NCI-H1436 treated with DMSO at 0.1 percent for 48 hours (cell line): ENCODE measurements at places on chromosomes 11 and 22.

DNA sequence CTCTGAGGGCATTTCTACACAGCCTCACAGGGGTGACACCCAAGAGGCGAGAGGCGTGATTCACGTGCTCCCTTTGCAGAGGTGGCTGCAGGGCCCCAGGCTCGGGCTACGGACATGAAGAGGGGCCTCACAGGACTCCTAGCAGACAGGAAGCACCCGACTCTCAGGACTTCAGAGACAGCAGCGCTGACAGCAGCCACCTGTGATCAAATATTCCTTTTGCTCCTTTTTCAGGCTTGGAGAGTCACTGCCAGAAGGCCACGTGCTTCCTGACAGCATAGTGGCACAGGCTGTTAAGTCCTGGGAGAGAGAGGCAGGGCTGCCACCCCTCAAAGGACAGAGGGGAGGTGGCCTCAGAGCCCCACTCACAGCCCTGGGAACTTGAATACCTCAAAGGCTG is 348.9 kb downstream of the CADM1 start:
- no peak for DNase-seq

DNA sequence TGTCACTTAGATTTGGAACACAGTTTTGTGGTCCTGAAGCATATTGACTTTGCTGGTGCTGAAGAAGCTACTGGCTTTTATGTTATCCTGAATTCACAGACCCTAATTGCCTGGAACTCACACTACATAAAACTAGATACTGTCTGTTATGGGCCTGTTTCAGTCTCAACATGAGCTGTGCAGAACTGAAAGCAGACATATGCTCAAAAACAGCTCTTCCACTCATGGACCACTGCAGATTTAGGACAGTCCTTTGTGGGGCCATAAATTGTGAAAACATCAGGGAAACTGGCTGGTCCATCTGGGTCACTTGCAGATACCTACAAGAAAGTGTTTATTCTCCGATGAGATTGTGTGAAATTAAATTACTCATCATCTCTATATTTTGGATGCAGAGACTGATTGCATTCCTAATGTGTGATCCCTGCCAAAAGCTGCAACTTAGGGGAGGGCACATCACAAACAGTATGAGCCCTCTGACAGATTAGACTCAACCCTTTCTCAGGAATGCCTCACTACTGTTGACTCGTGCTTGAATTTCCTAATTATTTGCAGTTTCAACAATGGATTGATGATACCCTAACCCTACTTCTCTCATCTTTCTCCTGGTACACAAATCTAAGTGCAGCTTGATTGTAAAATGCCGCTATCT is 10.2 kb upstream of the CLNS1A start:
- DNase-seq: no peak

GRCh38 chr22:33073989-33074418 is 15.8 kb upstream of the SYN3 start:
- no peak for DNase-seq

DNA sequence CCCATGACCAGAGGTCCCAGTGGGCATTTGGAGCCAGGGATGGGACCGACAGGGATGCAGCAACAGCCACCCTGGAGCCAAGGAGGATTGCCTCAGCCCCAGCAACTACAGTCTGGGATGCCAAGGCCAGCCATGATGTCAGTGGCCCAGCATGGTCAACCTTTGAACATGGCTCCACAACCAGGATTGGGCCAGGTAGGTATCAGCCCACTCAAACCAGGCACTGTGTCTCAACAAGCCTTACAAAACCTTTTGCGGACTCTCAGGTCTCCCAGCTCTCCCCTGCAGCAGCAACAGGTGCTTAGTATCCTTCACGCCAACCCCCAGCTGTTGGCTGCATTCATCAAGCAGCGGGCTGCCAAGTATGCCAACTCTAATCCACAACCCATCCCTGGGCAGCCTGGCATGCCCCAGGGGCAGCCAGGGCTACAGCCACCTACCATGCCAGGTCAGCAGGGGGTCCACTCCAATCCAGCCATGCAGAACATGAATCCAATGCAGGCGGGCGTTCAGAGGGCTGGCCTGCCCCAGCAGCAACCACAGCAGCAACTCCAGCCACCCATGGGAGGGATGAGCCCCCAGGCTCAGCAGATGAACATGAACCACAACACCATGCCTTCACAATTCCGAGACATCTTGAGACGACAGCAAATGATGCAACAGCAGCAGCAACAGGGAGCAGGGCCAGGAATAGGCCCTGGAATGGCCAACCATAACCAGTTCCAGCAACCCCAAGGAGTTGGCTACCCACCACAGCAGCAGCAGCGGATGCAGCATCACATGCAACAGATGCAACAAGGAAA is 27.3 kb upstream of the L3MBTL2 start:
- no peak for DNase-seq

- no peak for DNase-seq
These were observed at the start of gene ZFTA for GRCh38 chr11:63768237-63769041. Gene ZFTA, minus strand, starts transcription at chr11:63768775. Its CDS starts 153 bp downstream, at chr11:63768622.

GRCh38 chr11:94049351-94049750 is 28.2 kb downstream of the HEPHL1 start:
- DNase-seq: no peak

DNA sequence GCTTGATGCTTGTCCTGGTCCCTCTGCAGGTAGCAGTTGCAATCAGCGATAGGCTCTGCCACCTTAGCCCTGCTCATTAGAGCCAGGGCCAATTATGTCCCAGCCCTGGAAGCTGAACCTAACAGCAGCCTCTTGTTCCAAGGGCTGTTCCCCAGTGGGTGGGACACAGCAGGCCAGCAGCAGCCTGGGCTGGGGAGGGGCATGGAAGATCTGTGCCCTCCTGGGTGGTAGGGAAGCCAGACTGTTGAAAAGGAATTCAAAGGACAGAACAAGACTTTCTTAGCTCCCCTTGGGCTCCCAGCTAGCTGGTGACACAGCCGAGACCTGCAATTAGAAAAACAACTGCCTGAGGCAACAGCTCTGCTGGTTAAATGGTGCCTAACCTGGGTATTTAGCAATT is 17.4 kb downstream of the DRD2 start:
- DNase-seq: no peak

GRCh38 chr22:27809226-27809603 is 7.7 kb upstream of the MN1 start:
- no peak for DNase-seq

DNA sequence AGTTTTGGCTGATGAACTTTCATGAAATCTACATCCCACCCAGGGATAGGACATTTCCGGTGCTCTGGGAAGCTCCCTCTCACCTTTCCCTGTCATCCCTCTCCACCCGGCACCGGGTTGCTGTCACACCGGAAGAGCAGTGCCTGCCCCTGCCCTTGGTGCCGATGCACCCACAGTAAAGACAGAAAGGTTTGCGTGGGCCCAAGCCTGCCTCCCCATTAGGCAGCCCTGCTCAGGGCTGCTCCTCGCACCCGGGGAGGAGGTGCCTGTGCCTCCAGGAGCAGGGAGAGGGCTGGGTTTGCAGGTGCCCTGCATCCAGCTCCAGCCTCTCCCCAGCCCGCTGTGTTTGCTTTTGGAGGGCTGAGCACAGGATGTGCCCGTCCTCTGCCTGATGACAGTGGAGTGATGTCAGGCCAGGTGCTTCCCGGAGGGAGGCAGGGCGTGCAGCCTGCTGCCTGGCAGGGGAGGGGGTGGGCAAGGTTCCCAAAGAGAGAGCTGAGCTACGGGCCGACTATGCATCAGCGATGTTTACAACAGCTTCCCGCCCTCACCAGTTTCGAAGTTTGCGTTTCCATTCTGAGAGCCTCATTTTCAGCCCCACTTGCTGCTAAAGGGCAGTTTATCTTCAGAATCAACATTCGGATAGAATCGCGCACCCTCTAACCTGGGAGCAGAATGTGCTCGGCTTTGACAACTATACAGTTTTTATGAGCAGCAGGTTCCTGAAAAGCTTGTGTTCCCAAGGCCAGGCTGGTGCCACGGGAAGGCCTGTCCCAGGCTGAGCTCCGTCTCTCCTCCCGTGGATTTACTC is 83.2 kb upstream of the CLDN5 start:
- DNase-seq: peak; percentile 65

GRCh38 chr22:44707752-44708151 is 5.7 kb downstream of the PRR5 start:
- DNase-seq: no peak

DNA sequence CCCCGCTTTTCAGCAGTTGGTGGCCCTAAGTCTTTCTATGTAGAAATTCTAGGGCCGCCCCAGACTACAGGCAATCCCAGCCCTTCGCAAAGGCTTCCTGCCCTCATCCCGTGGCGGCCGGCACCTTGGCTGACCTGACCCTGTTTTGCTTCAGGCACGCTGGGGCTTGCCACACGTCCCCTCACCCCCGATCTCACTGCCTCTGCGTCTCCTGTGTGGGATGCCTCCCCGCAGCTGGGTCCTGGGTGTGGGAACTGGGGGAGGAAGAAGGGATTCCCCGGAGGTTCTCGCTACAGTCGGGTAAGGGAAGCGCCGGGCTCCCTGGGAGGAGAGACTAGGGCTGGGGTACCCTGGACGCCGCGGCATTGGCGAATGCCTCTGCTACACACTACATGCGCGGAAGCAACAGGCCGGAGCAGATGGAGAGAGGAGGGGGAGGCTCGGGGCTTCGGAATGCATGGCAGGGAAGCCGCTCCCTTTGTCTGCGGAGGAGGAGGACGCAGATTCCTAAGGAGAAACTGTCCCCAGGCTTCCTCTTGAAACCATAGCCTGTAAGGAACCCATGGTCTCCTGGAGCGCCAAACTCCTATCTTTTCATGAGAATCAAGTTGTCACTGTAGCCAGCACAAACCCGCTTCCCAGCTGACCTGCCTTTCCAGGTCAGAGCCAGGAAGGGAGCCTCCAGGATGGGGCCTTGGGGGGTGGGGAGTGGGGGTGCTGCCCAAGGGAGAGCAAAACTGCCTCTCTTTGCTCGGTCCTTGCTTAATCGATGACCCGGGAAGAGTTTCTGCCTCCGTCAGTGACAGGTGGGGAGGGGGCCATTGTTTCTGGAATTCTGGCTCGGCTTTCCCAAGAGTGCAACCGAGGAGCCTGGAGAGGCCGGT is 1.4 kb downstream of the DTX4 start:
- DNase-seq: no peak

- no peak for DNase-seq
These were observed 710.3 kb downstream of the KCNA4 start for GRCh38 chr11:29306527-29306926.

DNA sequence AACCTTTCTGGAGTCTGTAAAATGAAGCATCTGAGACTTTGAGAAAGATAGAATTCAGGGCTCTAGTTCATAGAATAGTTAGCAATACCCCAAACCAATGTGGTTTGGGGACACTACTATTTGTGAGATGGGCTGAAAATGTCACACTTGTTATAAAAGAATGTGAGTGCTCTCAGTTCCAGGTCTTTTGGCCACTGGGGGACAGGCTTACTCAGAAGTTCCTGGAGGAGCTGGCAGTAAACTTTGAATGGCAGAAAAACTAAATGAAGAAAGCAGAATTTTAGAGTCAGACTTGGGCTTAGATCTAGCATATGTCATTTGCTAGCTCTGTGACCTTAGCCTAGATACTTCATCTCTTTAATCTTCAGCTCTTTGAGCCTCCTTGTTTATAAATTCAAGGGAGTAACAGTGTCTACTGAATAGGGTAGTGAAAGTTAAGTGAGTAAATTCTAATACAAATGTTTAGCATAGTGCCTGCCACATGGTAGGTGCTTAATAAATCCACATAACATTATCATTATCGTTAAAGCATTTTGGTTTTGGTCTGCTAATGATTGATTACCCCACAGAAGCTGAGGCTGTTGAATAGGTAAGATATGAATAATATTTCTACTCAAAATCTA is 3.7 kb downstream of the LYVE1 start:
- no peak for DNase-seq

GRCh38 chr11:58963551-58964104 is 24.3 kb downstream of the GLYATL1 start:
- DNase-seq: no peak
